Activated naive CD4-positive, alpha-beta T cell treated with anti-CD3 and anti-CD28 coated beads, Interleukin-2, amount 10 ng/mL, durations not matched to agents 7 days and 5 days (primary cell): ENCODE measurements at places on chromosomes 11 and 22.

- no peak for DNase-seq
Measured at GRCh38 chr11:83046621-83047172, 25.0 kb downstream of the RAB30 start.

DNA sequence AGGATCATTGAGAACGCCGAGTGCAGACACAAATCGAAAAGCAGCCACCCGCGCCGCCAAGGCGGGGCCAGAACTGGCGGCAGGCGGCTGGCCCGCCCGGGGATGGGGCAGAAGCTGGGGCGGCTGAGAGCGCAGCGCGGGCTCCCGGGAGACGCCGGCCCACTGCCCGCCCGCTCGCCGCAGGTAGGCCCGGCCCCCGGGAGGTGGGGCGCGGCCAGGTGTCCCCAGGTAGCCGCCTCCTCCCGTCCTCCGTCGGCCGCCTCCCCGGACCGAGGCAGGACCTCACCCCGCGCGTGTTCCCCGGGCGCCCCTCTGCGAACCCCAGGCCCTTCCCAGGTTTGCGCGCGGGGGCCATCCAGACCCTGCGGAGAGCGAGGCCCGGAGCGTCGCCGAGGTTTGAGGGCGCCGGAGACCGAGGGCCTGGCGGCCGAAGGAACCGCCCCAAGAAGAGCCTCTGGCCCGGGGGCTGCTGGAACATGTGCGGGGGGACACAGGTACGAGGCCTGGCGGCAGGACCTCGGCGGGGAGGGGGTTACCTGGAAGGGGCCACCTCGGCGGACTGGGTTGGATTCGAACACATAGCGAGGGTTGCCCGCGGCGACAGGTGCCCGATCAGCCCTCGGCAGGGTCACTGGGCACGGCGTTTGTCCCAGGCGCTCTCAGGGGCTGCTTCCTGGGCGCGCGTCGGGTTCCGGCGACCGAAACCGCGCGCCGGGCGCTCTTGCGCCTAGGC is at the start of gene PRRG4:
TSS of gene PRRG4 (plus strand) at position 248 of the 733 bp plus-strand sequence. CDS start 603 bp downstream, outside the sequence.
- peak; percentile 56 for DNase-seq

GRCh38 chr11:106397787-106398501 is 320.5 kb downstream of the AASDHPPT start:
- no peak for DNase-seq

DNA sequence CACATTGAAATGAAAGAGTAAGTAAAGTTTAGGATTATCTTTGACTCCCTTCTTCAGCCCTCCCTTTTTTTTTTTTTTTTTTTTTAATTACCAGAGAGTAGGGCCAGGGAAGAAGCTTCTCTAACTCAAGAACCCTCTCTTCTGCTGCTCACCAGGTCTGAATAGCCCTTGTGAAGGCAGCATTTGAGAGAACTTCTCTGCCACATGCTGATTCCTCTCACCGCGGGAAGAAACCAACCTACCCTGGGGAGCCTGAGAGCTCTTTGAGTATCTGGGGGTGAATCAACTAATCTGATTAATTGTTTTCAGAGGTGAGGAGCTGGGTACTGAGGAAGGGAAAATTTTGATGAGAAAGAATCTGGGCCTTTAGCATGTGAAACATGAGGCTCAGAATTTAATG is 434.5 kb upstream of the CCDC90B start:
- no peak for DNase-seq

DNA sequence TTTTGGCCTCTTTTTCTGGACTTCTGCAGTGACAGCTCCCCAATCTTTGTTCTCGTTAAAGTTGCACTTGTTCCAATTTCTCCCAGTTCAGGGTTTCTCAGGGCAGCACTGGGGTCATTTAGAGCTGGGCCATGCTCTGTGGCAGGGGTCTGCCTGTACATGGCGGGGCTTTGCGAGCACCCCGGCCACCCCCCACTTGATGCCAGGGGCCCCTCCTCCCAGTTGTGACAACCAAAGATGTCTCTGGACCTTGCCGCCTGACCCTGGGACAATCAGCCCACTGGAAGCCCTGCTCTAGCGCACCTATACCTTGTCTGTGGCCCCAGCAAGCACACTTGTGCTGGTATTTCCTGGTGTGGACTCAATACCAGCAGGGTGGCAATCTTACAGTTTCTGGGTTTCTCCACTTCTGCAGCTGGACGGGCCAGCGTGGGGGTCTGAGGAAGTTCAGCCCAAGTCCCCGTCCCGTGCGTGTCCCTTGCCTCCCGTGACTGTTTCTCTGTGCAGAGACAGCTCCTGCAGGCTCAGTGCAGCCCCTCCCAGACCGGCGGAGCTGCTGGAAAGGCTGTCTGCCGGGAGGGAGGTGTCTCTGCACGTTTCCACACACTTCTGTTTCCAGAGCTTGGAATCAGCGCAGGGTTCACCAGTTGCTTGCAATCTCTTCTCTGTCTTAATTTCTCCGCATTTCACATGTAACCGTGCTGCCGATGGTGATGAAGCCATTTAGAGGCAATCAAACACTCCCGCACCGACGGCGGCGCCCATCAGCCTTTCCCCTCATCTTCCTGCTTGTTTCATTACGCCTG is 1328.9 kb downstream of the BRD1 start:
- DNase-seq = no peak

- DNase-seq = peak; percentile 25
Measured at GRCh38 chr11:76629853-76630599, 40.5 kb downstream of the LRRC32 start.

GRCh38 chr22:46754110-46754799 is 8.2 kb upstream of the TBC1D22A start:
- DNase-seq = no peak

DNA sequence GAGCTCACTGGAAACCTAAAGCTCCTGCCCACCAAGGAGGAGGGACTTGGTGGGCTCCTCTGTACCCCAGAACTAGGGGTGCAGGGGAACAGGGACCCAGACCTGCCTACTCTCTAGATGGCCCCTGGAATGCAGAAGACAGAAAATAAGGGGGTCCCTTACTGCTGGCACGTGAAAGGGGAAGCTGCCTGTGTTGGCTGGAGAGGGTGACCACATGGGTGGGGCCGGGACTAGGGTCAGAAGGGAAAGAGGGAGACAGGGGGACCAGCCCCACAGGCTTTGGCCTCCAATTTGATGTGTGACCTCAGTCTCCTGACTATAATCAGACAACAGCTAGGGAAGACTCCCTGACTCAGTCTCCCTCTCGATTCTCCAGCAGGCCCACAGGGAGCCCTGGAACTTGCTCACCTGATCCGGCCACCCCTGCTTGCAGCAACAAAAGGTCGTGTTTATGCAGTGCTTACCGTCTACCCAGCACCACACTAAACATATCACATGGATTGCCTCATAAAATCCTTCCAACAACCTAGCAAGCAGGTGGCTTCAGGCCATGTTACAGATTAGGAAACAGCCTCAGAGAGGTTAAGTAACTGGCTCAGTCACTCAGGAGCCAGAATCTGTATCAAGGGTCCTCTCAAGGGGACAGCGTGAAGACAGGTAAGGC is 10.2 kb downstream of the ARAP1 start:
- DNase-seq = no peak

DNA sequence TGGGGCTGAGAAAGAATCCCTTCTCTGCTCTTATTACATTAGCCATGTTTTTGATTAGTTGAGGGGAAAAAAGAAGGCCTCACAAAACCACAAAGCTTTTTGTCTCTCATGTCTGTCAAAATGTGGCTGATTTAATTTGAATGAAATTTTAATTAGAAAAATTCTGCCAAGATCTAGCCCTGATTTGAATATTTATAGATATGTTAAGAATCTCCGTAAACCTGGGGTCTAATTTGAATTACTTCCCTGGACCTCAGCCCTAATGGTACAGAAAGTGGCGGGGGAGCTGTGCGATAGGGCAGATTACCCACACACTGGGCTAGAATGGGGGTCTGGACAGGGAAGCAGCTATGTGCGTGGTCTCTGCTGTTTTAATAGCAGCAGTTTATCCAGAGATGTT is 141.3 kb upstream of the TTC12 start:
- no peak for DNase-seq

DNA sequence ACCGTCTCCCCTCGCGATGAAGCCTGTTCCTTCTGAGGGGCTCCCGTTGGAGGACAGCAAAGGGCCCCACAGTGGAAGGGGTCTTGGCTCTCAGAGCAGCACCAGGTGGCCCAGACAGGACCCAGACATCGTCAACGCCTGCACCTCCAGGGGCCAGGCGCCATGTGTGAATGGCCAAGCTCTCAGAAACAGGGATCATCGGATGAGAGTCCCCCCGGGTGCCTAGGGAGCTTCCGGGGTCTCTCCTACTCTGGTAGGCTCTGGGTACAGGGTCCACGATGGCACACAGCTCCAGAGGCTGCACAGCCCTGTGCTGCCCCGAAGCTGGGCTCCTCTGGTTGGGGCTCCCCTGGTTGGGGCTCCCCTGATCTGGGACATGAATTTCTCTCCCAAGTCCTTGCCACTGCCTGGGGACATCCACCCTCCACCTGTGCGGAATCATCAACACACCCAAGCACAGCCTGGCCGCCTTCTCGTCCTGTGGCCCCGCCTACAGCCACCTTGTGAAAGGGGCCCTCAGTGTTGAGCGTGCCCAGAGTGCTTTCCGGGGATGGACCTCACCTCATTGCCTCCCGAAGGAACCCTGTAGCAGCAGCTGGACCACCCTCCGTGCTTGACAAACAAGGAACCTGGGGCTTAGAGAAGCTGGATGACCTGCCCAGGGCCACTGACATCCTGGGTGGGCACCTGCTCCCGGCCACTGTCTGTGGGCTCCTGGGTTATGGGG is 929.0 kb downstream of the BRD1 start:
- peak; percentile 5 for DNase-seq

DNA sequence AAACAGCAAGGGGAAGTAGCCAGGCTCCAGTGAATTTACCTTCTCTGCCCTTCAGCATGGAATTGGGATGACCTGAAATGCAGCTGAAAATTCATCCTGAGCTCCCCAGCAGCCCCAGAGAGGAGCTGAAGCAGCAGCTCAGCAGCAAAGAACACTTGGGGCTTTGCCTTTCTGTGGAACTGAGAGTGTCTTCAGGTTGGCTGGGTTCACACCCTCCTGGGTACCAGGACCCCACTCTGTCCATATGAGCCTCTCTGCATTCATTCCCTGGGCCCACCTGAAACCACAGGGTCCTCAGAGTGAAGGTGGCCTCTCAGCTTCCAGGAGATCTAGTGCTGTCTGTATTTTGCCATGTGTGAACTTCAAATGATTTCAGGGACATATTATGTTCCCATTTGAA is 429.2 kb downstream of the MN1 start:
- no peak for DNase-seq

DNA sequence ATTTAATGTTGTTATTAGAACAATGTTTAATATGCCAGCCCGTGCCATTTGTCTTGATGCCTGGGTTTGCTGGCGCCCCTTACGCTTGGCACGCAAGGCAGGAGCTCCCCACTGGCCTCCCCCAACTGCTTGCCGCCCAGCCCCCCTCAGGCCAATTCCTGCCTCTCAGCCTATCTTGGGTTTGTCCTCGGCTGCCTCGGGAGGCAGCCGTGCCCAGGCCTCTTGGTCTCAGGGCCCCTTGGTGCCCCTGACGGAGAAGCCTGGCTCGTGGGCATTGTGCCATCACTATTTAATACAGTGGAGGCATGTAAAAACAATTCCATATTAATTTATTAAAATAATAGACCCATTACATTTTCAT is 119.8 kb downstream of the KCNQ1OT1 start:
- DNase-seq = peak; percentile 8

DNA sequence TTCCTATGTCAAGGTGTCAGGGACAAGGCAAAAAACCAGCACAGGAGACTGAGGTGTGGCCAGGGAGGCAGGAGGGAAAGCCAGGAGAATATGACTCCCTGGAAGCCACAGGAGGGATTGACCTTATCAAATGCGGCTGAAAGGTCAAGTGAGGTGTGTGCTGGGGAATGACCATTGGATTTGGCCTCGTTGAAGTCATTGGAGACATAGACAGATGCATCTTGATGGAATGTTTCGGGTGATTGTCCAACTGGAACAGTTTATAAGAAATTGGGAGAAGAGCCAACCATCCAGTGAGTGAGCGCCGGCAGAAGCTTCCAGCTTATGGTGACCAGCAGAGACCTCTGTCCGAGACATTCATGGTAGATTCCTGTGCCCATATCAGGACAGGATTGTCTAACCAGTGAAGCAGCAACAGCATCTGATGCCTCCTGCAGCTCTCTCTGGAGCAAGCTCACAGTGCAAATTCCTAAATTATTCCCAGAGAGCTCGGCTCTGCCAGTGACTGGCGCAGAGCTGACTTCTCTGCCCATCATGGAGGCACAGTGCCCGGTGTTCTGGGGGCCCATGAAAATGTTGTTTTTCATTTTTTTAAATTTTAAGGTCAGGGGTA is 95.4 kb downstream of the MYO18B start:
- no peak for DNase-seq

DNA sequence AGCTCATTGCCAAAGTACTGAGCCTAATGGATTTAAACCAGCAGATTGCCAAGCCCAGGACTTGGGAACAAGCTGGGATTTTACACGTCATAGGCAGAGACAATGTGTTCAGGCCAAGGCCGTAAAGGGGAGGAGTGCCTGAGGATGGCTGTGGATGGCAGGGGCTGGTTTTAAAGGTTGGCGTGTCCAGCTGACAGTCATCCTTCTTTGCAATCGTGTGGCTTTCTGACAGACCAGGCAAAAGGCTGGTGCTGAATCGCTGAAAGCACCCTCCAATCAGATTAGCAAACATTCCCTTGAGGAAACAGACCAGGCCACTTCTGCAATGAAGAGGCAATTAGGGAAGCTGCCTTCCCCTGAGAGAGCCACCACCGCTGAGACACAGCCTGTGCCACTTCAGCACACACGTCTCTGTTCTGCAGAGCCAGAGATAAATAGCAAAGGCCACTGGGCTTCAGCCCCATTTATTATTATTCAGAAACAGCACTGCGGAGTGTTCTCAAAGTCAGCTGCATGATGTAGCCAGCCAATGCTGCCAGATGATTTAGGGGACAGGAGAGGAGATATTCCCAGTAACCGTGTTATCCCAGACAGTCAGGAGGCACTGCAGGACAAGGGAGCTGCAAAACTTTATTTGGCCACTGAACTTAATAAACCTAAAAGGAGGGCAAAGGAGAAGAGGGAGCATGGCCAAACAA is 54.2 kb upstream of the CSNK2A3 start:
- DNase-seq = no peak

GRCh38 chr11:31529189-31529588 is 19.6 kb downstream of the ELP4 start:
- DNase-seq = no peak

- no peak for DNase-seq
Measured at GRCh38 chr11:45816614-45817013, 11.7 kb downstream of the SLC35C1 start.

DNA sequence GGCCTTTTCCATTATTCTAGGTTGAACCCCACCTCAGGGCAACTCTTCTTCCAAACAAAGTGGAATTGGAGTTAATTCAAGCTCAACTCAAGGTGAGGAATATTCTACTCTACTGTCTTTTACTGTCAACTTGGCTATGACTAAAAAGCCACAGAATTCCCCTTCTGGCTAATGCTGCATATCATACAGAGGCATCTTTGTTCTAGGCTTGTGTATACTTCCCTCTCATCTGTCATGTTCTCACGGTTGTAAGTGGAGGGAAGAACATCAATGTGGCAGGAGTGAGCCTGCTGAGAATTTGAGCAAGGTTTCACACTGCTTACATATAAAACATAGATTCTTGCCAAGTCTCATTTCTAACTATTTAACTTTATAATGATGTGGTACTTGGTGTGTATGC is 921.4 kb upstream of the CNTN5 start:
- DNase-seq = no peak
